ENCODE measurements at places on chromosomes 12 and 14. TPM values are rescaled to one million over a fixed set of nuclear protein-coding genes. Genes with fewer than 3 reads are reported as not detected.

Gene EFS
- total RNA-seq: 1.1 TPM

Gene PRB2
- not detected for total RNA-seq

Gene ENDOU
- total RNA-seq: 0.15 TPM

Gene SMCO2
- 0.08 TPM for total RNA-seq

Gene NRXN3
- 5.1 TPM for total RNA-seq

Gene DPY19L2
- total RNA-seq: 1.3 TPM

Gene TAS2R9
- not detected for total RNA-seq

Gene CCDC196
- not detected for total RNA-seq

Gene CABP1
- total RNA-seq: 0.82 TPM
